ENCODE measurements at places on chromosomes 16 and 17. TPM values are rescaled to one million over a fixed set of nuclear protein-coding genes. Genes with fewer than 3 reads are reported as not detected.
A peak's percentile ranks its signal among the peaks of the same experiment; 100 is the strongest.

Gene KRT31
- total RNA-seq, result not detected

DNA sequence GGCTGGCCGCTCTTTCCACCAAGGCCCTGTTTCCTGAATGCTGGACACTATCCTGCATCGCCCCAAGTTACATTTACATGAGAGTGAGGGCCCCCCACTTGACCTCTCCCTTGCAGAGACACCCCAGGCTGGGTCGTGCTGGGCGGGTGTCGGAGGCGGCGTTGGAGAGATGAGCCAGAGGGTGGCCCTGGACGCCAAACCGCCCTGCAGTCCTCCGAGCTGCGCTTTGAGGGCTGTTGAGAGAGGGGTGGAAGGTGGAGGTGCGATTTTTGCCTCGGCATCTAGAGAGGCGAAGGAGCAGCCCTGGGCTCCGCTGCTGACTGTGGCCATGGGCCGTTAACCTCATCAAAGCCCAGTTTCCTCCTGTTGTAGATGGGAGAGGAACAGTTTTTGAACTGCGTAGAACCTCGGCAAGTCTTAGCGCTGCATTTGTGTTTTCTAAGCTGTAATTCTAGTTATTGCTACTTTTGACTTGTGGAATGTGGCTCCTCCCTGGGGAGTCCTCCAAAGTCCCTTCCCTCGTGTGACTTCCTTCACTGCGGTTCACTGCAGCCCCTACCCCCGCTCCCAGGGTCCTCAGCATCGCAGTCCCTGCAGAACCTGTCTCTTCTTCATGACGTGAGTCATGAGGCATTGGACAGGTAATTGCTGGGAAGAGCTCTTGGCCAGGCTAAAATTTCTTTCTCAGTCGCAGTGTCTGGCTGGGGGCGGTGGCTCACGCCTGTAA, 986 bp upstream of the ELOB start:
- peak overlapping the region; percentile 77 for H3K4me3 ChIP-seq
- H3K27me3 ChIP-seq, result no peaks in the 10 kb centered on the region
- DNase-seq, result peak; percentile 67
- H3K36me3 ChIP-seq, result 0 out of 2 replicates have a peak, but pooled peaks cover 6% of the 10 kb centered on the region

DNA sequence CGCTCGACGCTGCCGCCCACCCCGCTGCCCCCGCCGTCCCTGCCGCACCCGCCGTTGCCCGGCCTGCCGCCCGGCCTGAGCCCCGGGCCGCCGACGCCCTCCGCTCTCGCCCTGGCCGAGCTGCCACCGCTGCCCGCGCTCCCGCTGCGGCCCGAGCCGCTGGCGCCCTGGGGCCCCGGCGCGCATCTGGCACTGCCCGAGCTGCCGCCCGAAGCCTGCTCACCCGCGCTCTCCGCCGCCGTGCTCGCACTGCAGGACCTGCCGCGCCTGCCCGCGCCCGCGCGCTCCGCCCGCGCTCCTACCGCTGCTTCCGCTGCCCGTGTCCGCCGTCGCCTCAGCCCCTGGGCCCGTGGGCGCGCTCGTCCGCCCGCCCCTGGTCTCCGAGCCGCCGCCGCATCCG, 8.4 kb upstream of the CLDN9 start:
- H3K27me3 ChIP-seq, result no peaks in the 10 kb centered on the region
- no peak overlapping the region for H3K27ac ChIP-seq
- H3K36me3 ChIP-seq, result no peaks in the 10 kb centered on the region
- peak; percentile 67 for DNase-seq
- no peaks in the 10 kb centered on the region for H3K4me1 ChIP-seq

Gene MYH13
- total RNA-seq, result not detected

GRCh38 chr16:83826146-83826913, 18.6 kb downstream of the HSBP1 start:
- no peaks in the 10 kb centered on the region for H3K36me3 ChIP-seq
- H3K27ac ChIP-seq, result no peak overlapping the region
- H3K27me3 ChIP-seq, result no peaks in the 10 kb centered on the region
- H3K4me3 ChIP-seq, result no peak overlapping the region
- H3K4me1 ChIP-seq, result 0 out of 2 replicates have a peak, but pooled peaks cover 4% of the 10 kb centered on the region

Gene ZNF205
- total RNA-seq, result 14.6 TPM

Gene PRSS8
- total RNA-seq, result not detected

Gene PPP1R1B
- not detected for total RNA-seq

Gene GUCY2D
- total RNA-seq, result 0.22 TPM

Gene CNGB1
- not detected for total RNA-seq

Gene CDRT15
- total RNA-seq, result not detected

DNA sequence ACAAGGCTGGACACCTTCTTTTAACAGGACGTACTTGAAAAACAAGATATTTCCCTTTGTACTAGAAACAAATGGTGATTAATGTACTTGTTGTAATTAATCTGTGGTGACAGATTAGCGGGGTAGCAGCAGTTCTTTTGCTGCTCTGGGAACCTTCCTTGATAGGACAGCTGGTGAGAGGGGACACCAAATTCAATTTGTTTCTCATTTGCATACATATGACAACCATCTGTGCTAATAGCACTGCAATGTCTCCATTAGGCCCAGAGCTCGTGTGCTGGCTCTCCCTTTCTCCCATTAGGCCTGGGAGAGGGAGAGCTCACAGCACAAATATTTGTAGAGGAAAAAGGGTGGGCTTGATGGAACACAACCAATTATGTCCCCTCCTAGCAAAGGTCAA, 221.0 kb upstream of the HS3ST3A1 start:
- H3K36me3 ChIP-seq, result no peaks in the 10 kb centered on the region
- no peaks in the 10 kb centered on the region for H3K4me1 ChIP-seq
- DNase-seq, result no peak
- H3K27me3 ChIP-seq, result no peaks in the 10 kb centered on the region
- H3K4me3 ChIP-seq, result no peak overlapping the region

DNA sequence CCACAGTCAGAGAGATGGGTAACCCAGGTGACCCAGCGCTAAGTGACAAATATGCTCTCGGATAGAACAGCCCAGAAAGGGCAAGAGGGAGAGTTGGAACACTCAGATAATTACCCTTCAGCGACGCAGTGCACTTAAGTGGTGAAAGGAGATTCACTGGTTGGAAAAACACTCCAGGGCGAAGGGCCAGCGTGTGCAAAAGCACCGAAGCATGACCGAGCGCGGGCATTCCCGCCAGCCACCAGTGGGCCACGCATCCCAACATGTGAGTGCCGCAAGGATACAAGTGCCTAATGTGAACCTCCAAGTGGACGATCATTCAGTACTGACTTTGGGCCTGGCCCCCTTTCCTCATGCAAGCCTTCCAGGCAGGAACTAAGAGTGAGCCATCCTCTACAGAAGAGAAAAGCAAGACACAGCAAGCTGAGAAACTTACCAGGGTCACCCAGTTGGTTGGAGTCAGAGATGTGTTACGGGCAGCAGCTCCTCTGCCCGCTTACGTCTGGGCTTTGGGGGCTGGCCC, 258.4 kb downstream of the C16orf95 start:
- H3K27ac ChIP-seq, result no peak overlapping the region
- no peaks in the 10 kb centered on the region for H3K36me3 ChIP-seq
- no peak for DNase-seq
- H3K4me3 ChIP-seq, result no peak overlapping the region

GRCh38 chr16:84726669-84727467, 27.1 kb downstream of the USP10 start:
- H3K27me3 ChIP-seq, result no peaks in the 10 kb centered on the region
- no peak overlapping the region for H3K27ac ChIP-seq
- H3K4me1 ChIP-seq, result peaks cover 55% of the 10 kb centered on the region
- no peak overlapping the region for H3K4me3 ChIP-seq
- H3K36me3 ChIP-seq, result no peaks in the 10 kb centered on the region
- DNase-seq, result no peak

Gene C16orf89
- total RNA-seq, result not detected

GRCh38 chr17:74531231-74531761, at the start of gene CD300LB:
TSS of gene CD300LB (minus strand) at chr17:74531475. CDS start at chr17:74531350, 125 bp downstream.
- H3K4me3 ChIP-seq, result no peak within 1 kb of the TSS
- no peaks in the 10 kb centered on the region for H3K36me3 ChIP-seq
- H3K27ac ChIP-seq, result no peak within 1 kb of the TSS
- peaks cover 14% of the 10 kb centered on the region for H3K27me3 ChIP-seq
- H3K4me1 ChIP-seq, result no peaks in the 10 kb centered on the region
- no peak for DNase-seq

Measured in GM23248 (cell line).